ENCODE measurements at places on chromosomes 5 and 9.

GRCh38 chr5:126919566-126919965, 110.8 kb downstream of the MARCHF3 start:
- no peak for DNase-seq

- DNase-seq = no peak
Measured at GRCh38 chr9:114085387-114085789, 7.3 kb upstream of the AMBP start.

DNA sequence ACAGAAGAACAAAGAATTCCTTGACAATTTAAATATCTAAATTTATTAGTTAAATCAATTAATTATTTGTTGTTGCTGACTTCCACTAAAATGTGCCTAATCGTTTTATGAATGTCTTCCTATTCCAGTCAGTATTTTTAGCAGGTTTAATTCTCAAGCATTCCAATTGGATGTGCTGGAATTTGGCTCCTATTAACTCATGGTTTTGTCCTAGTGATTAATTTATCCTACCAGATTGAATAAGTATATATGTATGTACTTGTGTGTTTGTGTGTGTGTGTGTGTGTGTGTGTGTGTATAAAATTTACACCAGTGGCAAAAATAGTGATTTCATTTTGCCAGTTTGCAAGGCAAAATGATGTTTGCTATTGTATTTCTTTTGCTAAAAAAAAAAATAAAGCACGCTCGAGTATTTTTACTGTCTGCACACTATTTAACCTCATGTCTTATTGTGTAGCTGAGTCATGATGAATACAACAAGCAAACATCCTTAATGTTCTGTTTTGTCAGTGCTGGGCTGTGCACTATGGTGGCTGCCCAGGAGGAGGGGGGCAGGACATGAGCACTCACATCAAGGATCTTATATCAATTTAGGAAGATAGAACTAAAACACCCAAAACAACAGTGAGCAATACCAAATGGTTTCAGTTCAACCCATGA, 375.5 kb downstream of the PDE4D start:
- DNase-seq = no peak

DNA sequence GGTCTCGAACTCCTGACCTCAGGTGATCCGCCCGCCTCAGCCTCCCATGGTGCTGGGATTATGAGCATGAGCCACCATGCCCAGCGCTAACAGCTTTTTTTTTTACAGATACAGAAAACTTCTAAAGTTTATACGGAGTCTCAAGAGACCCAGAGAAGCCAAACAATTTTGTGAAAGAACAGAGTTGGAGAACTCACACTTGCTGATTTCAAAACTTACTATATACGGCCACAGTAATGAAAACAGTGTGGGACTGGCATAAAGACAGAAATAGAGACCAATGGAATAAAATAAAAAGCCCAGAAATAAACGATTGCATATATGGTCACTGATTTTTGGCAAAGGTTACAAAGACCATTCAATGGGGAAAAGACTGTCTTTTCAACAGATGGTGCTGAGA, 85.6 kb upstream of the CACNA1B start:
- DNase-seq = no peak

DNA sequence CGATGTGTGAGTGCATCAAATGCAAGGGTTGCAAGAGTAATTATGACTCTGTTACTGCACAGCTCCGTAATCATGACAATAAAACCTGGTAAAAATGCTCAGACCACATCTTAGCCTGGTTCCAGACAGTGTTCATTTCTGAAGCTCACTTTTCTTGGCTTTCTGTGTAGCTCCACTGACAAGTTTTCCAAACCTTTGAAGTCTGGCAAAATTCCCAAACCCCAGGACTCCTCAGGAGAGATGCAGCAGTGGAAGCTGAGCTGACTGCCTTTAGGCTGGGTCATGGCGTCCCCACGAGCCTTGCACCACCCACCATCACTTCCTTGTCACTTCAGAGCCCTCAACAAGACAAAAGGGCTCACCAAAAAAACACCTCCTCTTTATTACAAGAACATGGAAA, 131.6 kb upstream of the TAS2R1 start:
- no peak for DNase-seq

- DNase-seq = no peak
Measured at GRCh38 chr9:25861421-25861820, 183.2 kb upstream of the TUSC1 start.

- no peak for DNase-seq
Measured at GRCh38 chr5:167743695-167744464, 547.6 kb upstream of the WWC1 start.

DNA sequence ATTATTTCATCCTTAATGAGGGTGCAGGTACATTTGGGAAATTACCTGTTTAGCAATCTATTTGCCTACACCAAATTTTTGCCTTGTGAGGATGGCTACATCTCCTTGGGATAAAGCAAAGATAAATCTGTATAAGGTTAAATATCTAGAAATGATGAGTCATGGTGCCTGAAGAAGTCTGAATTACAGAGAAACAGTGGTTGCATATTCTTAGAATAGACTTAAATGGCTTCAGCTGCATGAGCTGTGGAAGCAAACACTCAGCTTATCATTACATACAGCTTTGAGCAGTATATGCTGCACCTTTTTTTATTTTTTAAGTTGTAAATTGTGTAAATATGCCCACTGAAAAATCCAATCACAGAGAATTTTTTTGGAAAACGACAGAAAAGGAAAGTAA, 153.5 kb downstream of the RAPGEF6 start:
- no peak for DNase-seq

GRCh38 chr9:97473717-97474116, 27.7 kb upstream of the TMOD1 start:
- DNase-seq = no peak

DNA sequence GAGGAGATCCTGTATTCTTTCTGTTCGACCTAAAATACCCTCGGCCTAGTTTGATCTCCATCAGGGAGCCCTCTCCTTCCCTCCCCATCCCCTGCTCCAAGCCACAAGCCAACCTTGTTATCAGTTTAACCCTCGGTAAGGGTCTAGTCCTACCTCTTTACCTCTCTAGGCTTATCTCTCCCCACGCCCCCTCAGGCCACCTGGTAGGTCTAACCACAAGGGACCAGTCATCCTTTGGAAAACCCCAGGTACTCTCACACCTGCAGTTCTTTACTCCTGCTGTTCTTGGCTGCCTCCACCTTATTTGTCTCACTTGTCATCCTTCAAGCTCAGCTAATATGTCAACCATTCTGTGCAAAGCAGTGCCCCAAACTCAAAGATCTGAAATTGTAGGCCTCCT, 78.7 kb downstream of the RAD23B start:
- no peak for DNase-seq

GRCh38 chr5:154652746-154653417, 102.3 kb upstream of the LARP1 start:
- no peak for DNase-seq

GRCh38 chr5:43514471-43514815, 505 bp downstream of the C5orf34 start:
- peak; percentile 34 for DNase-seq

- no peak for DNase-seq
Measured at GRCh38 chr5:851076-851475, 290 bp upstream of the ZDHHC11 start.

DNA sequence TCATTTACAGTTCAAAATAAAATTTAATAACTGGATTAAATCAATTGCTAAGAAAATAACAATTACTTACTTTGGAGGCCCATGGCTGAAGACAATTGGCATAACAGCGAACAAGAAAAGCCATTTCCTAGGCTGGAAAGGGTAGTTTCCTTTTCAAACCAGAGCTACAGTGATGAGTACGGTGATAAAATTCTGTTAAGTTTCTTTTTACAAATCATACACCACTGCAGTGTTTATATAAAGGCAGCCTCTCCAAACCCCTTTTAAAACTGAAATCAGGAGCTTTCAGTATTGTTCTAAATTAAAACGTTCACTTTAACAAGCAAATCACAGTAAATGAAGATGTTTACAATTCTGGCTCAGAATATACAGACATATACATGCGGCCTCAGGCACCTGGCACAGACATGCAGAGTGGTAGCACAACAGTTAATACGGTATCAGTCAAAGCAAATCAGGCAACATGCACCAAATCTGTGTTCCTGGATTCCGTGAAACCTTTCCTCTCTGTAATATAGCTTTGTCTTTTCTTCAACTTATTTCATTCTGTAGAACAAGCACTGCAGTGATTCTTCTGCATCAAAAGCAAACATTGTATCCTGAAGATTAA, 102.9 kb downstream of the RAPGEF6 start:
- DNase-seq = no peak

DNA sequence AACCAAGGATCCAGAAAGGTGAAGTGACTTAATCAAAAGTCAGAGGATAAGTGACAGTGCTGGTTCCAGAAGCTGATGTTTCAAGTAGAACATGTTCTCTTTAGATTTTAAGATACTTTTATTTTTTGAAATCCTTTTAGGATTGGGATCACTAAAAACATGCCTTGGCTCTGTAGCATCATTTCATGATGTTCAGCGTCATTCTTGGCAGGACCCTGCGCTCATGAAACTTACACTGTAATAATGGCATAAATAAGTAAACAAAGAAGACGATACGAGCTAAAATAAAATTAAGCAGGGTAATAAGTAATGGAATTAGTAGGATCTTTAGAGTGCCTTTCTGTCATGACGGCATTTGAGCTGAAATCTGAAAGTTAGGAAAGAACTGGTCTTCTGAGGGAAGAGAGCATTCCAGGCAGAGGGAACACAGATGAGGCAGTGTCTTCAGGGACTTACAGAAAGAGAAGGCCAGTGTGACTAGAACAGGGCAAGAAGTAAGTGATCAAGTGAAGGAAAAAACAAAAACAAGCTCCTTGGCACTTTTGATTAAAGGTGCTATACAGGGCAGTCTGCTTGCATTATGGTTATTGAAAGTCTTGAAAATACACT, 19.9 kb downstream of the CTNNA1 start:
- no peak for DNase-seq

DNA sequence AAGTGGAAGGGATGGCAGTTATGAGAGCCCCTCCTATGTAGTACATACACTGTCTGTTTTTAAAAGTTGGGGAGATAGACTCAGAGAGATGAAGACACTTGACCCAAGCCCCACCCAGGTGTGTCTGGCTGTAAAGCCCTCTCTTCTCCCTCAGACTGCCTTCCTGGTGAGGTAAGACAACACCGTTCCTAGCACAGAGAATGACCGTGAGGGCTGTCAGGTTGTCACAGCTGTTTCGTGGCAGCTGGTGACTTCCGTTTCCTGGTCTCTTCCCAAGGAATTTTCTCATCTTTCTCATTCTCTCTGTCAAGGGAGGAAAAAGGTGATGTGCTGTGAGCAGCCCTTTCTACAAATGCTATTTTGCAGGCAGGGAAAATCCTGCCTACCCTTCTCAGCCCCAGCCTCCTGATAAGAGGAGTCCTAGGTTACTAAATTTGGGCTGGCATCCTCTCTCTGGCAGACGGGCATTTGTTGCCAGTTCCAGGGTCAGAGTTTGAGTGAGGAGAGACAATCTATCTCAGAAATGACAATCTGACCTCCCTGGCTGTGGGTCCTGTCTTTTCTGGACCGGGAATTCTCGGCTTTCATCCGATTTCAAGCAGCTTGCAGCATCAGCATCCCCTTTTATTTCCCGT, 263.5 kb upstream of the PANK3 start:
- DNase-seq = no peak

- DNase-seq = no peak
Measured at GRCh38 chr5:99349787-99350186, 421.0 kb upstream of the CHD1 start.

DNA sequence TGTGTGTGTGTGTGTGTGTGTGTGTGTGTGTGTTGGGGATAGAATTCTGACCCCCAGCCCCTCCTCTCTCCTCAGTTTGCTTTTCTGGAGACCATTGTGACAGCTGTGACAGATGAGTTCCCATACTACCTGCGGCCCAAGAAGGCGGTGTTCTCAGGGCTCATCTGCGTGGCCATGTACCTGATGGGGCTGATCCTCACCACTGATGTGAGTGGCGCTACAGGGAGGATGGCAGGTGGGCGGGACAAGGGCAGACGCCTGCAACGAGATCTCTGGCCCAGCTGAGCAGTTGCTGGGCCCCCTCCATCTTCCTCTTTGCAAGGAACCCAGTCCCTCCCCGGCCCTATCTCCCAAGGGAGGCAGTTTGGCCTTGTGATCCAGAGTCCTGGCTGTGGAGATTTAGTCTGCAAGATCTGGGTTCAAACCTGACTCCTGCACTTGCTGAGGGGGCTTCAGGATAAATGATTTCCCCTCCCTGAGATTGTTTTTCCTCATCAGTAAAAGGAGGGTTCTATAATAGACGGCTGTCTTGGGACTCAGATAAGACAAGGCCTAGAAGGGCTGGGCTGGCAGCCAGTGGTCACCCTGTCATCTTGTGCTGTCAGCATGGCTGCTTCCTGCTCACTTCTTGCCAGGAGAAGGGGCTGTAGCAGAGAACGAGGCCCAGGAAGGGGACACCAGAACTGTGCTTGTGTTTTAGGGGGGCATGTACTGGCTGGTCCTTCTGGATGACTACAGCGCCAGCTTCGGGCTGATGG, 14.1 kb downstream of the SLC6A7 start:
- DNase-seq = no peak

- DNase-seq = no peak
Measured at GRCh38 chr5:36237751-36238150, 4.0 kb downstream of the NADK2 start.

GRCh38 chr5:8349855-8350254, 480.9 kb downstream of the MTRR start:
- DNase-seq = no peak

DNA sequence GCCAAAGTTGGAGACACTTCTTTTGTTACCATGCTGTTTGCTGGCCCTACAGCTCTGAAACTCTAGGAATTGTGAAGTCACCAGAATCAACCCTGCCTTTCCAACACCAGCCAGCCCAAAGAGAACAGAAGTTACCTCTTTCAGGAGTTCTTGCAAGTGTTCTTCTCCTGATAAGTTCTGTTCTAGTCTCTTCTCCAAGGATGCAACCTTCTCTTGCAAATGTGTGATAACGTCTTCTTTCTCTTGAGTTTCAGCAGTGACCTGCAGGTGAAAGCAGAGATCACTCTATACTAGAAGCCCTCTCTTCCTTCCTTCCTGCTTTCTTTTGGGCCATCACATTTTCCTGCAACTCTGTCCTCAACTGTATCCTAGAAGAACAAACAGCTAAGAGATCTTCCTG, 29.1 kb downstream of the GOLGA1 start:
- DNase-seq = no peak
